ENCODE measurements at places on chromosomes 4 and X.
A peak's percentile ranks its signal among the peaks of the same experiment; 100 is the strongest.

DNA sequence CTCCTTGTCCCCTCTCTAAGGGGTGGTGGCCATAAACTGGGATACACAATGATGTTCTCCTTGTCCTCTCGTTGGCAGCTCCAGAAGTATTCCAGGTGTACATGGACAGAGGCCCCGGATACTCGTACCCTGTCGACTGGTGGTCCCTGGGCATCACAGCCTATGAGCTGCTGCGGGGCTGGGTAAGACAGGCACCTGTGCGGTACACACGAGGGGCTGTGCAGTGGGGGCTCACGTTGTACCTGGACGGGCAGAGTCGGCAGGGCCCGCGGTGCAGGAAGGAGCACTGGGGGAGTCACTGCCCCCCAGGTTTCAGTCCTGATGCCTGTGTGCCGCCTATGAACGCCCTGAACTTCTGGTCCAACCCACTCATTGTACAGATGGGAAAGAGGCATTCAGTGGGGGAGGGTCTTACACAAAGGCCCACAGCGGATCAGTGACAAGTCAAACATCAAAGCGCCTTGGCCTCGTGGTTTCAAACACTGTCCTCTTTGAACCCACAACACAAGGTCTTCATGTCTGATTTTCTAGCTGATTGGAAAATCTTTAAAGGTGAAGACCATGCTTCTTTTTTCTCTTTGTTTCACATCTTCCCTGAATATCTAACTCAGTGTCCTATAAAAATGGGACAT lies 261.6 kb downstream of the EVC2 start:
- no peak for DNase-seq

GRCh38 chrX:150536455-150537116 lies 31.8 kb upstream of the MTM1 start:
- DNase-seq = no peak

DNA sequence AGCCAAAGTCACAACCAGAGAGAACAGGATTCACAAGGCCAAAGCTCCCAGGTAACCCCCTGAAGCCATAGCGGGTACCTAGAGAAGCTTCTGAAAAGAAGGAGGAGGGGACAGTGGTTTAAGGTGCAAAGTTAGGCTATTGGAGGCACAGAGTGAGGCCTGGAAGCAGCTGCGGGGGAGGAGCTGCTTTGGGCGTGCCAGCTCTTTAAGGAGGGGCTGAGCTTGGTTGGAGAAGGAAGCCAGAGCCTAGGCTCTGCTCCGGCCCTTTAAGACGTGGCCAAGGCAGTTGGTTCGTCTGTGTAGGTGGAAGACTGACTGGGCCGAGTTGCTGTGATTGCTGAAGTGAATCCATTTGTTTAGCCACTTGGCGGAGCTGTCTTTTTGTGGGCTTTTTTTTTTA lies 1.5 kb downstream of the KLF8 start:
- DNase-seq = no peak

- DNase-seq = no peak
Measured at GRCh38 chr4:3382251-3382650, 59.5 kb upstream of the HGFAC start.

- no peak for DNase-seq
Measured at GRCh38 chrX:149711545-149712236, at the start of gene MAGEA11. MAGEA11 (plus strand) TSS chrX:149712060; CDS start chrX:149713160, 1,100 bp downstream.

- DNase-seq = peak; percentile 54
Measured at GRCh38 chr4:139857021-139857420, 191.4 kb downstream of the MGST2 start.

GRCh38 chr4:18571301-18571761 lies 549.8 kb upstream of the LCORL start:
- peak; percentile 57 for DNase-seq

GRCh38 chr4:22514481-22514880 lies 1.4 kb downstream of the ADGRA3 start:
- no peak for DNase-seq

DNA sequence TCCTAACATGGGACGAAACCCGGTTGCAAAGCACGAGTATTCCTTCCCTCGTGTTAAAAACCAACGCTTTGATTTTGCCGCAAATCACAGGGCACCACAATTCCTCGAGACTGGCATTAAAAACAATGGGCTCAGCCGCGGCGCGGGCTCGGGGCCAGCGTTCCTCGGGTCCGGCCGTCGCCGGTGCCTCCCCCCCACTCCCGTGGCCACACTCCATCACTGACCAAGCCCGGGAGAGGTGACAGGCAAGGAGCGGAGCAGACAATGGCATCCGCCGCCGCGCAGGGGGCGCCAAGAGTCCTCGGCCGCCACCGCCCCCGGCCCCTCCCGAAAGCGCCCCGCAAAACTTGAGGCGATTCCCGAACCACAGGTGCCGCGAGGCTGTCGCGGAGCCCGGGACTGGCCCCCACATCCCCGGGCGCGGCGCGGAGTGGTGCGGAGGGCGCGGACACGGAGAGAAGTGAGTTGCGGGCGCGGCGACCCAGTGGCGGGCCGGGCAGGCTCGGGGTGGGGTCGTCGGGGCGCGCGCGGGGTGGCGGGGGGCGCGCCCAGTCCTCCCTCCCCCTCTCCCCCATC lies 445 bp downstream of the AP1S2 start:
- DNase-seq = peak; percentile 60

DNA sequence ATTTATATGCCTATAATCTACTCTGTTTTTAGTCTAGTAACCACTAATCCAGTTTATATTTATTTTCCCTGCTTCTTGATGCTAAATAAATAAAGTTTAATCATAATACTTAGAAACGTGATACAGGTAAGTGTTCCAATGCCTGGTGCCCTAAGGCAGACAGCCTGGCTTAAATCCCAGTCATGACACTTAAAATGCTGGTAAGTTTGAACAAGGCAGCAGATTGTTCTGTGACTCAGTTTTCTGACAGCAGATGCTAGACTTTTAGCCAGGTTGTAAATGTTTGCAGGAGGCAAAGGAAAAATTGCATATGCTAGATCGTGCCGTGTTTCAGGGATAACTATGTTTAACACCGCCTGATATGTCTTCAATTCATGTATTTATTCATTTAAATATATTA lies 2661.6 kb downstream of the PCDH7 start:
- DNase-seq = peak; percentile 2

GRCh38 chrX:20267931-20268701 lies 1.4 kb upstream of the RPS6KA3 start:
- DNase-seq = peak; percentile 73

- DNase-seq = no peak
Measured at GRCh38 chr4:163806653-163807052, 312.2 kb downstream of the TMA16 start.

GRCh38 chrX:141142946-141143345 lies 34.0 kb downstream of the LDOC1 start:
- no peak for DNase-seq

GRCh38 chr4:8906668-8906970 lies 35.0 kb upstream of the HMX1 start:
- DNase-seq = no peak

- DNase-seq = no peak
Measured at GRCh38 chr4:158444621-158445020, 77.1 kb upstream of the RXFP1 start.

- no peak for DNase-seq
Measured at GRCh38 chr4:8285976-8286718, 16.6 kb downstream of the HTRA3 start.

- peak; percentile 15 for DNase-seq
Measured at GRCh38 chr4:154559494-154560418, 3.1 kb upstream of the FGB start.

DNA sequence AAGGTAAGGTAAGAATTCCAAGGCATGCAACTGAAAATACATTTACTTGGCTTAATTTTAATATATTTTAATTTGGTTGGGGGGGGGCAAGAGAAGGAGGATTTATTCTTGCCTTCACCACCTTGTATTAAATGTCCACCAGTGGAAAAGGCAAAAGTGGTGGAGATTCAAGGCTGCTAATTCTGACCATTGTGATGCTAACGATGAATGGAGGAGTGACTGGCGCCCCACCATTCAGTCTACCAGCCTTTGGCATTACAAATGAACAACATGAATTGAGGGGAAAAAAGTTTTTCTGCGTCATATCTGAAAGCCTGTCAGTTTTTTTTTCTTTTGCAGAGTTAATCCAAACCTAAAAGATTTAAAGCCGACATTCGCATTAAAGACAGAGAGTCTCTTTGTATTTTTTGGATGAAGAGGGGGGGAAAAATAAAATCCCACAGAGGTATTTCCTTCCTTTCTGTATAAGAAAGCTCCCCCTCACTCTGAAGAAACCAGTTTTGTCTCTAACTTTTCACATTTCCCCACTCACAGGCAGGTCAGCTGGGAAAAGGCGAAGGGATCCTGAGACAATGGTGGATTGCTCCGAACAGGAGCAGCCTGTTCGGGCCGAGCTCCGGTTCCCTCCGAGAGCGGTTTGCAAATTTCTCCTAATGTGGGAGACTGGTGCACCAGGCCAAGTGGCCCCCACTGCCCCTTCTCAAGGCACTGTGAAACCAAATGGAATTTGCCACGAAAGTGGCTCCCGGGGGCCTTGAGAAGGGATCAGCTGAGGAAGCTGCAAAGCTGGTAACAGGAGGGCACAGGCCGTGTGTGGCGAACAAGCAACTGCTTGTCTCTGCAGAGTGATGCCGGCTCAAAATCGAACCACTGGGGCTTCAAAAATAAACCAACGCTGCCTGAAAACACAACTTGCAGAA lies 28.1 kb downstream of the SHISA3 start:
- DNase-seq = no peak

DNA sequence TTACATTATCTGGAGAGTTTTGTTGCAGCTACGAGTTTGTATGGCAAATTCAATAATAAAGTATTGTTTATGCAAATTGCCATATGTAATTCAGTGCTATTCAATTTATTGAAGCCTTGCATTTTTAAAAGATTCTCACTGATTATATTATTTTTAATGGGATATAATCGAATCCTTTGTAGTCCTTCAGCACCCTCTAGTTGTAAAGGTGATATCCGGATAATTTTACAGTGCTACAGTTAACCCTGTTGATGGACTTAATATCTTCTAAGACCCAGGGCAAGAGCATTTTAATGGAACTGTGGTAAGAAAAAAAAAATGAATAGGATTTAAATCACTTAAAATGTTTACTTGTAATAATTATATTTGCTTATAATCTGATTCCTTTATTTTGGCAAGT lies 48.5 kb upstream of the GRIA2 start:
- no peak for DNase-seq

GRCh38 chr4:150242820-150243458 lies 164.7 kb downstream of the DCLK2 start:
- peak; percentile 27 for DNase-seq

DNA sequence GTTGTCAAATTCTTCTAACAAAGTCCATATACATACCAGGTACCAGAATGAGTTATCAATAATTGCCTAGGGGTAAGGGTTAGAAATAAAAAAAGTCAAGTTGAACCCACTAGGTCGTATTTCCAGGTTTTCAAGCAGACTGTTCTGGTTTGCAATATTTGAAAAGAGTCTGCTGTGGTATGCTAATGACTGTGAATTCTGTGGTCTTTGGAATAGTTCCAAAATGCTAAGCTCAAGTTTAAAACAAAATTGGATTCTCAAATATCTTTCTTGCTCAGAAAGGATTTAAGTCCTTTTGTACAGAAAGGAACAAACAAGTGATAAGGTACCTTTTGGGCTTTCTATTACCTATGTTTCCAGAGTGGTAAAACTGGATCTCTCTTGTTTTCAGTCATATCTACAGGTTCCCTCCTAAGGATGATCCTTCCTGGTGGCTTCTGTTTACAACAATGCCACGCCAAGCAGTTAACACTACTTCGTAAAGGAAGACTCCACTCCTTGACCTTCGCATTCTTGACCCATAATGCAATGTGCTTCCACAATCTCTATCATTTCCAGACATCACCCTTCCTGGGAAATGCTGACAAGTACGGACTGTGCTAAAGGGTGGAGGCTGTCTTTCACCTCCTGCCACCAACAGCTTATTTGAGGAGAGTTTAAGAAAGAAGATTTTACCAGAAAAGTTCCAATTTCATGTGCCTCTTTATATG lies 531.7 kb upstream of the FTHL17 start:
- DNase-seq = no peak

DNA sequence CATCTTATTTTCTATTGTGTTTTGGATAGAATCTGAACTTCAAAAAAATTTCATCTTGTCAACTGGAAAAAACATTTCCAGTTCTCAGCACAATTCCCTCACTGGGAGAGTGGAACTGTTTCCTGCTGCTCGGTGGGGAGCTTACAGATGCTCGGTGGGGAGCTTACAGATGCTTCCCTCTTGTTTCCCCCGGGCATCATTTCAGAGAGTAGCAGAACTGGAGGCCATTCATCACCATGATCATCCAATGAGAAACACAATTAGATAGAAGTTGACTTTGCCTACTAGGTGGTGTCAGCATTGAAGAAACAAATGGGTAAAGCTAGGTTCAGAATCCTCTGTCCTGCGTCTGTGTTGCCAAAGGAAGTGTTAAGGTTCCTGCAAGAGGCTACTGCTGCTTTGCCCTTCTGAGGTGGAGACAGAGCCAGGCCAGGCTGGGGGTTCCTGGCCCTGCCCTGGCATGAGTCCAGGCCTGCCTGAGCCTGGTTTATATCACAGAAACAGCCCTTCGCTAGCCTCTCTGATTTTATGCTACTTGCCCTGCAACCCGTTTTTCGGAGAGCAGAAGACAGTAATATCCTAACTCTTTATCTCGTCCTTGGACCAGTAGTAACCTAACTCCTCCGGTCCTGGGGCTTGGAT lies 70.6 kb downstream of the TAPT1 start:
- DNase-seq = peak; percentile 84

- DNase-seq = no peak
Measured at GRCh38 chr4:127229855-127230608, 402.7 kb upstream of the INTU start.

DNA sequence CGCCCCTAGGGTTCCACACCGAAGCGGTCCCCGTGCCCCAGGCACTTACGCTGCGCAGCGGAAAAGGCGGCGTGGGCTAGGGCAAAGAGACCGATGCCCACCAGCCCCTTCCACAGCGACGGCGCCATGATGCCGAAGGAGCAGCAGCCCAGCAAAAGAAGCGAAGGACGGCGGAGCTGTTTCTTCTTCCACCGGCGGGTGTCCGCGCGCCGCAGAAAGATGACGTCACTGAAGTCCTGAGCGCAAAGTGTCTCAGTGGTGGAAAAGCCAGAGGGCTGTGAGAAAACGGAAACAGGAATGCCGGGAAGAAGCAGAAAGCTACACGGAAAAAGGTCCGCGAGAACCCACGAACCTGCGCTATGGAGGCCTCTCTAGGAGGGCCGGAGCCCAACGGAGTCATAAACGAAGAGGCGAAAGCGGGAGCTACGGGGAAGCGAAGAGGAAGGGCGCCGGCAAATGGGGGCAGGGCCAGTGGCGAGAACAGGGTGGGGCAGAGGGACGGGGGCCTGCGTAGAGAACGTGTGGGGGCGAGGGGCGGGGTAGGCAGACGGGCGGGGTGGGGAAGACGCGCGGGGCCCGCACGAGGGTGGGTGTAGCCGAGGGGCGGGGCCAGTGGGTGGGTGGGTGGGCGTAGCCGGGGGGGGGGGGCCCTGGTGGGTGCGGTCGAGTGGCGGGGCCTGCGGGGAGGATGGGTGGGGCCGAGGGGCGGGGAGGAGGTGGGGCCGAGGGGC lies at the start of gene MMGT1:
Gene MMGT1, minus strand, starts transcription at position 441 of the 731 bp plus-strand sequence. Its CDS starts 313 bp downstream, at position 128.
- DNase-seq = peak; percentile 87

GRCh38 chr4:67084783-67085182 lies 460.5 kb downstream of the CENPC start:
- DNase-seq = no peak

GRCh38 chrX:1511829-1512228 lies 25.2 kb downstream of the P2RY8 start:
- DNase-seq = no peak

Data from NCI-H146 (cell line).